ENCODE measurements at places on chromosomes 13 and 19.

GRCh38 chr13:101211261-101211660 is 205.0 kb downstream of the NALCN start:
- no peak for DNase-seq

- DNase-seq = peak; percentile 75
These were observed at the start of gene MAST1 for GRCh38 chr19:12838182-12838885. TSS of gene MAST1 (plus strand) at chr19:12838515. CDS start at chr19:12838573, 58 bp downstream.

GRCh38 chr19:50723735-50724521 is 764 bp downstream of the CLEC11A start:
- DNase-seq = no peak

- DNase-seq = no peak
These were observed 32.2 kb upstream of the GGACT start for GRCh38 chr13:100620792-100621191.

- DNase-seq = no peak
These were observed 10.4 kb downstream of the HIPK4 start for GRCh38 chr19:40379446-40380198.

GRCh38 chr19:18069383-18069782 is 17.4 kb downstream of the IL12RB1 start:
- no peak for DNase-seq

- DNase-seq = no peak
These were observed 8.3 kb downstream of the HMGB1 start for GRCh38 chr13:30457306-30457891.

DNA sequence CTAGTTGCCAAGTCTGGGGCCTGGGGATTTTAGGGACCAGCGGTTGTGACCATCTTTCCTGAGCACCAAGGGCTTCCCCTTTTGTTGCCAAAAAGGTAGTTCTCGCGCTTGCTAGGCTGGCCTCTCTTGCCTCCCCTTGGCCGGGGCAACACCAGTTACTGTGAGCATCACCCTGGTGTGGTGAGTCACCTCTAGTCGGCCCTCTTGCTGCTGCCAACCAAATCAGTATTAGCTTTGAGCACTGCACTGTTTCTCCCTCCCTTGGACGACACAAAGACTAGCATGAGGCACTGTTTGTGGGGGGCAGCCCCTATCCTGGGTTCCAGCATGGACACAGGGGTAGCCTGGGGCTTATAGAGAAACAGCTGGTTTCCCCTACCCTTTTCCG is 6.9 kb downstream of the SYDE1 start:
- no peak for DNase-seq

DNA sequence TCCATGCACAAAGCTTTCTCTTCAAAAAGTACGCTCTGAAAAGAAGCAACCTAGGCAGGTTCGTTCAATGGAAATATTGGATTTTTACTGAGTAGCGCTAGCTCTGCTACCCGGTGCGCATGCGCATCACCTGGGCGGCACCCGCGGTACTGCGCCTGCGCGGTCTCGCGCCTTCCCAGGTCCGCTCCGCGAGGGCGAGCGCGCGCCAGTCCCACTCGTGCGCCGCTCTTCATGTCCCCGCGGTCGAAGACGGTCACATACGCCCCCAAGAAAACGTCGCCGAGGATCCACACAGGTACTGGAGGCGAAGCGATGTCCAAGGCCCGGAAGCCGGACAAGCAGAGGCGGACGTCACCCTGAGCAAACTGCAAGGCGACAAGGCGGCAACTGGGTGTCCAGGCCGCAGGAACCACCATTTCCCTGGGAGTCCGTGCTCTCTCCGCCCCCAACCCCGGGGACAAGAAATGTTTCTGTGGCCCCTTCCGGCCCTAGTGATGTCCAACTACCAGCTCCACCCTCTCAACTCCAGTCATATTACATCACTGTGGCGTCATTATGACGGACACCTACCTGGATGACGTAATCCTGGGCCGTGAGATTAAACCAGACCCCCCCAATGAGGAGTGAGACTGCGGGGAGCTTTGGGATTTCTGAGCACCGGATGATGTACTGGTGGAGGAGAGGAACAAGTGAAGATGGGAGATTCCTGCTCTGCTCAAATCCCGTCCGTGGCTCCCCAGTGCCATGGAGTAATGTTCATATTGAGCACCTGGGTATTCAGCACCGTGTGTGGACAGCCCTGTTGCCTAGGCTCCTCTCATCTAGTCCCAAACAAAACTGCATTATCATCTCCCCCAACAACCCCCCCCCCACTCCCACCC is 4.8 kb upstream of the KCNC3 start:
- DNase-seq = no peak

DNA sequence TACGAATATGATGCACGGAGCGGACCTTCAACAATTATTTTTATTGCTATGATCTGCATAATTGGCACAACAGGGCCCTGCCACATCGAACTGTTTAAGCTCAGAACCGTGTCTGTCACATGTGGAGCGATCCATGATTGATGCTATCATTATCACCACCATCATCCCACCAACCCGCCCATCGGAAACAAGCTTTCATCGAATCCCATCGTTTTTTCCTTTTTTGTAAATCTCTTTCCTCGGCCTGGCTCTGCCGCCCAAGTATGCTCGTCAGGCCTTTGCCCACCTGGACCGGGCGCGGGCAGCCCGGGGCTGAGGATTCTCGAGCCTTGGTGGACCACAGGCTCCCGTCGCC is 533 bp upstream of the DCAF15 start:
- no peak for DNase-seq

DNA sequence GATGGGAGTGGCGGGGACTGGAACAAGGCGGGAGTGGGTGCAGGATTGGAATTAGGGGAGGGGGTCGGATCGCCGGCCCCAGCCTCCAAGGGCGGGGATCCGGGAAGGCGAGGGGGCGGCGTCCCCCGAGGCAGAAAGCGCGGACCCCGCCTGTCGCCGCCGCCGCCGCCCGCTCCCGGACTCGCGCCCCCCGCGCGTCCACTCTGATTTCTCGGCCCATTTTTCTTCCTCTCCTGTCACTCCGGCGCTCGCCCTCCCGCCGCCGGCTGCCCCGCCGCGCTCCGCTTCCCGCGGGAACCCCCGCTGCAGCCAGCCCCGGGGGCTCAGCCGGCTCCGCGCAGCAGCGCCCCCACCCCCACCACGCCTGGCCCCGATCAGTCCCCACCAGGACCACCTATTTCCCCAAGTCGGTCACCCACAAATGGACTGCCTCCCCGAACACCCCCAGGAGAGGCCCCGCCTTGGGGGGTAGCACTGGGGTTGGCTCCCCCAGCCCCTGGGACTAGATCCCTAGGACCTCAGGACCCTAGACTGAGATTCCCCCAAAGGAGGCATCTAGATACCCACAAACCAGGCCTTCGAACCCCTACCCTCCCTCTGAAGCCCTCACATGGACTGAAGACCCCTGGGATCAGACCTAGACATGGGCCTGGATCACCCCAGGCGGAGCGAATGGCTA is 12.6 kb upstream of the ERFL start:
- DNase-seq = no peak

- DNase-seq = no peak
These were observed at the start of gene FPR1 for GRCh38 chr19:51751655-51752054. TSS of gene FPR1 (minus strand) at chr19:51751878. CDS start at chr19:51746994, 4,884 bp downstream.

DNA sequence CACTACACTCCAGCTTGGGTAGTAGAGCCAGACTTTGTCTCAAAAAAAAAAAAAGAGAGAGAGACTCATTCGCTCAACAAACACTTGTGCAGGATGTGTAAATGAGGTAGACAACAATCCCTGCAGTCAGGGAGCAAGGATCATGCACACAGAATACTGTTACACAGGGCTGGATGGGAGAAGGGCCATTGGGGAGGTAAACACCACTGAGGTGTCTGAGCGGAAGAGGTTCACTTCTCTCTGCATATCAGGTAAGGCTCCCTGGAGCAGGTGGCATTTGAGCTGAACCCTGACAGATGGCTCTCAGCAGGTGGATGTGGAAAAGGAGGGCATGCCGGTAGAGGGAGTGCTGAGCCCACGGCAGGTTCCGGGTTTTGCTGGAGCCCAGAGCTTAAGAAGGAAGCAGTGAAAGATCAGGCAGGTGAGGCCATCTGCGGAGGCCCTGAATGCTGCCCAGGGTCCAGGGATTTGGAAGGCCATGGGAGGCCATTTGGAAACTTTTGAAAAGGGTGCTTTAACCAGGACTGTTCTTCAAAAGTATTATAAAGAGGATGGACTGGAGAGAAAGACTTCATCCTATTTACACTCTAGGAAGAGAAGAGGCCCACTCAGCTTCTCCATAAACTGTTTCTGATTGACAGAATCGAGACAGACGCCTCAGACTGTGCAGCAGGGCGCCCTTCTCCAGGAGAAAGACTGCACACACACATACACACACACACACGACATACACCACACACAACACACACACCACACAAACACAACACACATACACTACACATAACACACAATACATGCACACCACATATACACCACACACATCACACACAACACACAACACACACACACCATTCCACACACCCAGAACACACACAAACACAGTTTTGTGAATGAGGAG is 199.4 kb downstream of the USP12 start:
- DNase-seq = peak; percentile 10

- DNase-seq = no peak
These were observed 125.1 kb downstream of the SIPA1L3 start for GRCh38 chr19:38032151-38032550.

GRCh38 chr19:56707821-56708220 is 36.3 kb upstream of the ZNF835 start:
- no peak for DNase-seq

- DNase-seq = no peak
These were observed 28.4 kb upstream of the GPR183 start for GRCh38 chr13:99335603-99336002.

GRCh38 chr19:5218963-5219530 is 121.6 kb downstream of the PTPRS start:
- DNase-seq = no peak

- DNase-seq = no peak
These were observed 27.1 kb upstream of the SLC7A9 start for GRCh38 chr19:32896516-32897214.

GRCh38 chr13:48291730-48292129 is 11.8 kb upstream of the RB1 start:
- no peak for DNase-seq

DNA sequence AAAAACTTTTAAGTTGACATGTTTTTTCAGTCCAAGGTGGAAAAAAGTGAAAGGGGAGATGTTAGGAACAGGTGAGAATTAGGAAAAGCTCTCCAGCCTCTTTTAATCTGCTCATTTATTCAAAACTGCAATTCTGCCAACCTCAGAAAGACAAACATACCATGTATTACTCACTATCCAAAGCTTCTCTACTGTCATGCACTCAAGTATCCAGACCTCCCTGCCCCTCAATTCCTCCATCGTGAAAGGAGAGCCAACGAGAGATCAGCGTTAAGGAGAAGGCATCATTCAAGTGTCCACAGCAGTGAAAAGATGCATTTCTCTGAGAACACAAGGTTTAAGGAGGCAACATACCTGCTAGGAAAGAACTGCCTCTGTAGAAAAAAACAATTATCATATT is 24.5 kb downstream of the DIAPH3 start:
- no peak for DNase-seq

GRCh38 chr13:79457390-79457789 is 23.6 kb upstream of the NDFIP2 start:
- no peak for DNase-seq

- DNase-seq = no peak
These were observed 32.6 kb upstream of the RFC3 start for GRCh38 chr13:33785384-33785783.

DNA sequence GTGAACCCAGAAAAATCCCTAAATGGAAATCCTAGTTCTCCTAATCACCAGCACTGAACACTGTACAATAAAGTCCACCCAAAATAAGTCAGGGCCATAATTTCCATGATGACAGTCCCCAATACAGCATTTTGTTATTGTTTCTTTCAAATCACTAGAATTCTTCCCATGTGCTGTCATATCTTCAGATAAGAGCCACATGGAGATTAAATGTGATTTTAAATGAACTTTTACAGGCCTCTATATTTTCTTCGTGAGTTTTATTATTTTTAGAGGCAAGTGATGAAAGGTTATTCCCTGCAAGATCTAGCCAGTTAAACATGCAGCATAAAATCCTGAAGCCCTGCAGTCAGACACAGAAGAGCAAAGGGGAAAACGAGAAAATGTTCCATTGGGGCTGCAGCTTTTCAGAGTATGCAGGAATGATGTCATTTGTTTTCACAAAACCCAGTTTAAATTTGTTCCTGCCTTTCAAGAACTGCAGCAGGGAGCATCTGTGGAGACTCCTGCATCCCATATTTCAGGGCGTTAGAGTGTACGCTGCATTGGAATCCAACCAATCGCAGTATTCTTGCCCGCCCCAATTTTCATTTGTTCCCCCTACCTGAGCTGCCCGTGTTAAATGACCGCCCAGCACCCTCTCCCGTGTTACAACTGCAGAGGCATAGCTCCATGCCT is 167.2 kb upstream of the KLF12 start:
- no peak for DNase-seq

DNA sequence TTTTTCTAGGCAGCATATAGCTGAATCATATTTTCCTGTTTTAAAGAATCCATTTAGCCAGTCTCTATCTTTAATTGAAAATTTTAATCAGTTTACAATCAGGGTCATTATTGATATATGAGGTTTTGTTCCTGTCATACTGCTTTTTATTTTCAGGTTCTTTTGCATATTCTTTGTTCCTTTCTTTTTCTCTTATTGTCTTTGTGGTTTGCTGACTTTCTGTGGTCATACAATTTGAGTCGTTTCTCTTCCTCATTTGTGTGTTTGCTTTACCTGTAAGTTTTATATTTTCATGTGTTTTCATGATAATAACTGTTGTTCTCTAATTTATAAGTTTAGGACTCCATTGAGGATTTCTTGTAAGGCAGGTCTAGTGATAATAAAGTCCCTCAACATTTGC is 812.6 kb downstream of the DACH1 start:
- no peak for DNase-seq

- DNase-seq = no peak
These were observed 53.3 kb downstream of the PARP4 start for GRCh38 chr13:24459234-24459633.

GRCh38 chr19:46536391-46536790 is 40.7 kb upstream of the PNMA8B start:
- DNase-seq = no peak

GRCh38 chr19:31223740-31224534 is 125.3 kb downstream of the TSHZ3 start:
- no peak for DNase-seq

DNA sequence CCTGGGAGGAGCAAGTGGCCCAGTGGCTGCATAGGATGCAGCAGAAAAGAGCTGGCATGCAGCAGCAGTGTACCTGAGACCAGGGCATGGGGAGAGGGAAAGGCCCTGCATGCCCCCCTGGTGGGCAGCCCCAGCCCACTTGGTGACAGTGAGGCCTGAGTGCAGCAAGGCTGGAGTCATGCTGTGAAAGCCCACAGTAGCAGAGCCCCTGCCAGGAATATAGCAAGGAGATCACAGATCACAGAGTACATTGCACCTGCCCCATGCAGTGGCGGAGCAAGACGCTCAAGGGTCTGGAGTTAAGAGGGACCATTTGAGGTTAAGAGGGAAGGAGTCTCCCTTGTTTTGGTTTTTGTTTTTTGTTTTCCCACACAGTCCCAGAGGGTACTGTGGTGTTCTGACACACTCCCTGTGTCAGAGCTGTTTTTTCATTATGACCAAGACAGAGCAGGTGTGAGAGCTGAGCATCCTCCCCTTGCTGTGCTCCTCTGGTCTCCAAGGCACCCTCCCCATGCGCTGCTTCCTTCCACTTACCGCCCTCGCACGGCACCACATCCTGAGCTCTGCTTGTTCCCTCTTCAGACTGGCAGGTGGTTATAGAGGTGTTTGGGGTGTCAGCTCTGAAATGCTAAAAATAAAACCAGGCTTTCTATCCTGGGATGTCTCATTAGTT is 85.0 kb upstream of the UBL3 start:
- DNase-seq = peak; percentile 43

- peak; percentile 37 for DNase-seq
These were observed 215.2 kb downstream of the NBEA start for GRCh38 chr13:35157143-35157755.
